ENCODE measurements at places on chromosomes 6 and 20. TPM values are rescaled to one million over a fixed set of nuclear protein-coding genes. Genes with fewer than 3 reads are reported as not detected.

Gene RFX6
- polyA plus RNA-seq, result not detected

Gene PPDPF
- polyA plus RNA-seq, result 279 TPM

Gene CCN5
- polyA plus RNA-seq, result 0.10 TPM

Gene ADGRF1
- polyA plus RNA-seq, result 36.3 TPM

Gene TOX2
- polyA plus RNA-seq, result 5.5 TPM

Gene NCOA7
- polyA plus RNA-seq, result 63.9 TPM

- no peak for DNase-seq
Measured at GRCh38 chr20:32227744-32228688, 20.3 kb downstream of the POFUT1 start.

GRCh38 chr6:80535914-80536565 is 429.6 kb downstream of the BCKDHB start:
- DNase-seq, result no peak

DNA sequence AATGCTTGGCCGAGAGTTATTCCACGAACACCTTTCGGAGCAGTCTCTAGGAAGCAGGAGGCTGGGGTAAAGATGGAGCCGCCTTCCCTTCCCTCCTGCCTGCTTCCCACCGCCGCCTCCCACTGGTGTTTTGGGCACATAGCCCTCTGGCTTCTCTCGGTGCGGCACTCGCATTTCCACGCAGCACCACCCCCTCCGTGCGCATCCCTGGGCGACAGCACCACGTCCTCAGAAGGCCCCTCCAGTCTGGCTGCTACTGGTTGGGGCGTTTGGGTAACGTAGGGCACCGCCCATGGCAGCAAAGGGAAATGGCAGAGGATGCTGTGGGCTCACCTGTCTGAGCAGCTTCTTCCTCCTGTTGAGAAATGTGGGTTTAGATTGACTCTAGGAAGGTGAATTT is 2.4 kb downstream of the COL20A1 start:
- no peak for DNase-seq

- peak; percentile 40 for DNase-seq
Measured at GRCh38 chr6:88220493-88220892, 54.3 kb upstream of the CNR1 start.

DNA sequence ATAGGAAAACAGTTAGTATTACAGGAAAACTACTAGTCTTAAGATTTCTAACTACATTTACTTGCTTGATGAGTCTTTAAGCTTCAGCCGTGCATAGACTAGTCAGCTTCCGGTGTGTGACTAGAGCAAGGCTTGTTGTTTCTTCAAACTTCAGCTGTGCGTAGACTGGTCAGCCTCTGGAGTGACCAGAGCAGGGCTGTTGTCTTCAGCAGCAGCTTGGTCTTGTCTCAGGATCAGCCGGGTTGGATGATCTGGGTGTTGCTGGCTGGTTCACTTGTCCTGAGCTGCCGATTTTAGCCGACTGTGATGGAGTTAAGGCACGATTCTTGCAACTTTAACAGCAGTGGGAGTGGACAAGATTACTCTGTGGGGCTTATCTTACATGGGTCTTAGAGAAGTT is 44.7 kb downstream of the HLA-C start:
- no peak for DNase-seq

- no peak for DNase-seq
Measured at GRCh38 chr20:20780127-20780824, 67.8 kb upstream of the RALGAPA2 start.

- DNase-seq, result no peak
Measured at GRCh38 chr20:41064377-41064776, 35.8 kb downstream of the TOP1 start.

DNA sequence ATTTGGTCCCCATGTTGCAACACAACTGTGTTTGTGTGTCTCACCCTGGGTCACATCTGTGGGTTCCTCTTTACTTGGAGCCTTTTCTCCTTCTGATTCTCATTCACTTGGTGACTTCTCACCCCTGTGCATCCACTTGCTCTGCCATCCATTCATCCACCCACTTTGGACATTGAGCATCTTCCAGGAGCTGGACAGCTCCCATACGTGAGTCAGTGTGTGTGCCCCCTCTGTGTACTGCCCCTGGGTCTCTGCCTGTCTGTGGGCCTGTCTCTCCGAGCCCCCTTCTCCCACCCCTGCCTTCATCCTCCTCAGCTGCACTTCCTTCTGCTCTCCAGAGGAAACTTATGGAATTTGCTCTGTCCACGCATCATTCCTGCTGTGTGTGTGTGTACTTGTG is 67.8 kb upstream of the NNAT start:
- no peak for DNase-seq

DNA sequence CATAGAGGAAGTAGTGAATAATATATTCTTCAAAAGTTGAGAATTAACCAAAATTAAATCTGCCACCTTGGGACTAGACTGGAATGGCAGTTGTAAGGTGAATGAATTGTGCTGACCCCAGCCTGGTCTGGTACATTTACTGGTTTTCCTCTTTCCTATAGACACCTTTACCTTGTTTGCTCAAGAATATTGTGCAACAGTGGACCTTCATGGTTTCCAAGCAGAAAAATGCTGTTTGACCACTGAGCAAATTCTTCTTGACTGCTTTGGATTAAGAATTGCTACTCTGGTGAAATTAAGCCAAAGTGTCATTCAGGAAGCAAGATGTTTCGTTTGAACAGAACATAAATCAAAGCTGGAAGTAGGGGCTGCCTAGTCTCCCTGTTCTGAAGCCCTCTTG is 156.6 kb upstream of the TAB2 start:
- no peak for DNase-seq

- no peak for DNase-seq
Measured at GRCh38 chr6:5556011-5556410, 294.7 kb downstream of the FARS2 start.

DNA sequence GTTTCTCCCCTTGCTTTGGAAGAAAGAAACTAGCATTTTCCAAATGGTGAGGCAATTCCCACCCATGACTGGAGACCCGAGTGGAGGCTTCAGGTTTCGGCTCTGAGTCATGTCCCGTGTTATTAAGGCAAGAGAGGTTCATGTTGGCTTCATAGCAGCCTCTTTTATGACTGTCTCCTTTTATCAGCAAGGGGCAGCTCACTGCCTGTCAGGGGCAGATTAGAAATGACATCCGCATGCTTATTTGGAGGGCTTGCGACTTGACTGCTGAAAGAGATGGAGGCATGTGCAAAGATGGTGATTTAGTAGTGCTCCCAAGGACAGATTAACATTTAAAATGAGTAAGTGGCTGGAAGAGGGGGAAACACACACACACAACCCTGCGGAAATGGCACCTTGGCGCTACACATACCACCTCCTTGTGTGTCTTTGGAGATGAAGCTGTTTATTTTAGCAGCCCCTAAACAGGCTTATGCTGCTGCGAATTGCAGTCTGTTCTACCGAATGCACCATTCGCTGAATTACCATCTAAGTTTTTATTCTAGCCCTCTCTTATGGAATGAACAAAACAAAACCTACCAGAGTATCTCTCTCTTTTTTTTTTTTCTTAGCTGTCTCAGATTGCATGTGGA is 52.1 kb upstream of the VSTM2L start:
- DNase-seq, result no peak

- DNase-seq, result no peak
Measured at GRCh38 chr6:56050530-56051201, 175.3 kb upstream of the BMP5 start.

Data from left renal cortex interstitium (tissue), 4 donors.